Mucosa of descending colon (tissue), 3 donors: ENCODE measurements at places on chromosomes 12 and 14. TPM values are rescaled to one million over a fixed set of nuclear protein-coding genes. Genes with fewer than 3 reads are reported as not detected.

Gene PRICKLE1
- total RNA-seq: 4.4 TPM

Gene MYF5
- total RNA-seq: not detected

Gene COX8C
- total RNA-seq: not detected

Gene KRT78
- total RNA-seq: not detected

Gene PPHLN1
- 50.6 TPM for total RNA-seq

Gene MSI1
- 6.3 TPM for total RNA-seq

Gene ASCL1
- not detected for total RNA-seq

Gene DEGS2
- total RNA-seq: 6.2 TPM

Gene KIF21A
- total RNA-seq: 28.1 TPM

Gene OVCH1
- total RNA-seq: not detected

Gene MGST1
- 227 TPM for total RNA-seq

Gene JDP2
- total RNA-seq: 48.0 TPM
